ENCODE measurements at places on chromosomes 16 and 17.

DNA sequence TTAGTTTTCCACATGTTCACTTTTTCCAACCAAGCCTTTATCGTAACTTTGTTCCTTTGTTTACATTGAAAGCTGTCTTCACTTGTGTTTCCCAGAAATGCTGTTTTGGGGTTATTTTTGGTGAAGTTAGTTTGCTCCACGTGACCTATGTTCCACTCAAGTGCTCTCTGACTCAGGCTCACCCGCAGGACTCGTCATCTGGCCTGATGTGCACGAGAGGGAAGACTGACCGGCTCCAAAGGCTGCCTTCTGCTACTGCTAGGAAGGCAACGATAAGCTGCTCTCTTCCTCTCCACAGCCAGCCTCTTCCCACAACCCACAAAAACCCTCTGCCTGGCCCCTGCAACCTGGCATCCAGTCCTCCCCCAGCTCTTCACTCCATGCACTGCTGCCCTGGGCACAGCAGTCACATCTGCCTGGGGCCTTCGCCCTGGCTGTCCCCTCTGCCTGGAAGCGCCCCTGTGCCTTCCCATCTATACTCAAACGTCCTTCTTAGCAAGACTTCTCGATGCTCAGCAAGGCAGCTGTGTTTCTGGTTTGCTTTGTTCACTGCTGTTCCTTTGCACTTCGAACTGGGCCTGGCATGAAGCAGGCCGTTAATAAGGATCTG lies 28.0 kb downstream of the ZCCHC14 start:
- DNase-seq = no peak

- DNase-seq = peak; percentile 41
These were observed 6.2 kb upstream of the DUSP14 start for GRCh38 chr17:37483311-37484039.

DNA sequence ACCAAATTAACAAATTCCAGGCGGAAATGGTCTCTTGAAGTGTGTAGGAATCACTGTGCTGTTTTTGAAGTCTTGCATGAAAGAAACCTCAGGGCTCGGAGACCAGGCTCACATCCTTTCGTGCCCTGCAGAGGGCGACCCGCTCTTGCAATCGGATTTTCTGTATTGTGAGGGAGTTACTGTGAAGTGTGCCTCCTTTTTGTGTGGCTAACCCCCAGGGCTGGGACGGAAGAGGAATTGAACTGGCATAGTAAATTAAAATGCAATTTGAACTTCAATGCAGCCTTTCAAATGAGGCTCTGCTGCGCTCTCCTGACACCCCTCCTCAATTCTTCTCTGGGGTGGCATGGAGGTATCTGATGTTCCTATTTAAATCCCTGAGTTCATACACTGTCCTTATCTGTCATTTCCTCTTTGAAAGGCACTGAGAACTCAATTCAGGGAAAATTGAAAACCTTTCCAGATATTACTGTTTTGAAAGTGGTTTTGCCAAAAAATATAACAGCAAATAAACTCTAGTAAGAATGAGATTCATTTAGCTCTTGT lies 51.5 kb upstream of the MGAT5B start:
- no peak for DNase-seq

- DNase-seq = no peak
These were observed 23.1 kb downstream of the LAT start for GRCh38 chr16:29007730-29008593.

GRCh38 chr17:28216528-28216927 lies 102.5 kb upstream of the TMEM97 start:
- DNase-seq = no peak

GRCh38 chr17:78241277-78242023 lies 10.0 kb downstream of the TMEM235 start:
- no peak for DNase-seq

Measured in NCI-H2227 treated with DMSO at 0.1 percent for 48 hours (cell line).